Upper lobe of left lung (tissue), 6 donors: ENCODE measurements at places on chromosomes 1 and 21.

DNA sequence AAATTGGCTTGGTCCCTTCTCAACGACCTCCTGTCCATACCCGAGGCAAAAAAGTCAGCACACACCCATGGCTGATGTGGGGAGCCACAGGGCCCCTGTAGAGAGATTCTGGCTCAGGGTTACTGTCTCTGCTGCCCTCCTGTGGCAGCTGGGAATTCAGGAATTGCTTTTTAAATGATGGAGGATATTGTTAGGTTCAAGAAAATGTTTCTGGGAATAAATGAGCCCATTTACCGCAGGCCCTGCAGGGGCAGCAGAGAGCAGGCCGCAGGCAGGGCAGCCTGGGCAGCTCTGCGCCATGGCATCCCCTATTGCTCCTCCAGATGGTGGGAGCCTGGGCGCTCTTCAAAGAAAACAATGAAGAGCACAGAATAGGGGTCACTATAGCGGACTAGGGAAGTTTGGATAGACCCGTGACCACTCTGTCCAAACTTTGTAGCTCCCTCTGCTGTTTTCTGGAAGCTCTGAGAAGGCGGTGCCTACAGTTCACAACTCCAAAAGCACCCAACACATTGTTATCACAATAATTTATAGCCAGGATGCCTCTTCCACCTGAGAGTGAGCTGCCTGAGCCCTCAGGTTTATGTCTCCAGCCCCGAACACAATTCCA lies 201.1 kb downstream of the BACH1 start:
- DNase-seq, result peak; percentile 37

- DNase-seq, result no peak
Measured at GRCh38 chr1:209102531-209102930, 481.0 kb upstream of the CAMK1G start.

DNA sequence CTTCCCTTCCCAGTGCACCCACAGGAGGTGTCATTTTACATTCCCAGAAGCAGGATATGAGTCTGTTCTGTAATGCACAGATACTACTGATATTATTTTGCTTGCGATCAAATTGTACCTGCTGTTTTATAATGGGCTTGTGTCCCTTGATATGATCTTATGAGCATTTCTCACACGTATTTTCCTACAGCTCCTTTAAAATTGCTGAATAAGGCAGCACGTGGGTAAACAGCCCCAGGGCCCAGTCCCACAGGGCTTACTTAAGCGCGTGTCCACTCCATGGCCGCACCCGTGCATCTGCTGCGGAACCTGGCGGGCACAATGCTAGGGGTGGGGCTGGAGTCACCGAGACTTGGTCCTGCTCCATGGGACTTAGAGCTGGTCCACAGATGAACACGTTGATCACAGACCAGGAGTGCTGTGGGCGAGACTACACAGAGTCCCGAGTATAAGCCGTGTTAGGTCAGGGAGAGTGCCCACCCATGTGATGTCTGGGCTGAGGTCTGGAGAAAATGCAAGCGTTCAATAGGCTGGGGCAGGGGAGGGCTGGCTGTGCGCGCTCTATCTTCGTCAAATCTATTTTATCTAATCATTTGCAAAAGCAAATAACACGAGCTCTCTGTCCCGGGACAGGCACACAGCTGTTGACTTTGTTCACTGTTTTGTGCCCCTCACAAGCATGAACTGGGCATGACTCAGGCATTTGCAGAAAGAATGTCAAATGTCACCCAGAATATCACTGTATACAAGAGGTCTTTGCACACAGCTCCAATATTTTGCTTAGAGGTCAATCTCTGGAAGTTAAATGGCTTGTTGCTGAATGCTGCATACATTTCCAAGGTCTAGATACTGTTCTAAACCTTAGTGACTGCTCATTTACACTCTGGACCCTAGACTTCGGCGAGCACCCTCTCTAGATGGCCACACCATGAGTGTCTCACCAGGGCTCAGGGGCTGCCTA lies 119.3 kb downstream of the CRYAA start:
- peak; percentile 49 for DNase-seq

DNA sequence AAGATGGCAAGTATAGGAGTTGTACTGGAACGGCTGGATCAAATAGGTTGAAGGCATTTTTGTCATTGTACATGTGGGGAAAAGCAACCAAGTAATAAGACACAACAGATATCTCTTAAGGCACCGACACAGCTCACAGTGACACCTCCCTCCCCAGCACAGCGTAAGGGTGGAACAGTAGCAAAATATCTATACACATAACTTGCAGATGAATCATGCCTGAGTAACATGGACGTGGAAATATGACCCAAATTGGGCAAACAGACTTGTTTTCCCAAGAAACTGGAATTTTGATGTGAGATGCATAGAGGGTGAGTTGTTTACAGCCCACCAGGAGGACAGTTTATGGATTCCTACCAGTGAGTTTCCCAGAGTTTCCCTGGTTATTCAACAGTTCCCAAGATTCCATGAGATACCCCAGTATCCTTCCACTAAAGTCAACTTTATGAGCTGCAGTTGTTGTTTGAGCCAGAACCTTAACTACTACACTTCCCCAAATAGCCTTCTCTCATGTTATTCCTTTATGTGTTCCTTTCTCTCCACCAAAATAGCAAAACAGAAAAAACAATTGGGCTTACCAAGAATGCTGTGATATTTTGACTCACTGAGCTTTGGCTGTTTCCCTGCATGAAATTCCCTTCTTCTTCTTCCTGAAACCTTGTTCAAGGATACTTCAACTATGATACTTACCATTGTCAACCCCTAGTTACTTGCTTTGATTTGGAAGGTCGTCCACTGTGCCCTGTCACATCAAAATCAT lies 7.1 kb upstream of the DR1 start:
- no peak for DNase-seq

DNA sequence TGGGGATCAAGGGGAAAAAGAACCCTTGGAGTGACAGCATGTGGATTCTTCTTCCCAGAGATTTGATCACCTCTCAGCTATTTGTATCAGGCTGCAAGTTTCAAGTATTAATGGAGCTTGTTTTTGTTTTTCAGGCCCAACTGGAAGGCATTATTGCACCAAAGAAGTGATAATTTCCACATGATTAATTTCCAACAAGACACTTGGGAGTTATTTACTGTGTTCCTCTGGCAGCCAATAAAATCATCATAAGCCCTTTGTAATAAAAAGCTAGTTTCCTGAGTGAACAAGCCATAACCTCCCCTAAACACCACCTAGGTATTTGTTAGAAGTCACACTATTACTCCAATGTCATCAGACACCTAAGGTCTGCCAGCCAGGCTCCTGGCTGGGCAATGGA lies 8.2 kb downstream of the DNALI1 start:
- no peak for DNase-seq

- no peak for DNase-seq
Measured at GRCh38 chr1:160405331-160405877, 5.0 kb downstream of the VANGL2 start.

- DNase-seq, result no peak
Measured at GRCh38 chr1:182807907-182808306, 18.3 kb downstream of the NPL start.

DNA sequence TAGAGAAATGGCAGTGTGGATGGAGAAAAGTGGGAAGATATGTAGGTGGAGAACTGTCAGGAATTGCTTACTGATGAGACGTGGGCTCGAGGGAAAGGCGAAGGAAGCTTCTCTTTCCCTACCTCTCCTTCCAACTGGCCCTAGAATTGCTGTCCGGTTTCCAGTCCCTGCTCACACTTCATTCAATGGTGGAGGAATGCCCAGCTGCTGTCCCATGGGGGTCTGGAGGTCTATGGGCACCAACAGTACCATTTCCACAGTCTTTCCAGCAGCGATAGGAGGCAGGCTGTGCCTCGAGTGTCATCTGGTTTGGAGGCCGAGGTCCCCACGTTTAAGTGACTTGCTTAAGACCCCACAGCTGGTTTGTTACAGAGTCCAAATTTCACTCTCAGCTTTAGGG lies 31.5 kb upstream of the CD1D start:
- no peak for DNase-seq

- no peak for DNase-seq
Measured at GRCh38 chr1:150162582-150162861, 12.8 kb downstream of the PLEKHO1 start.

DNA sequence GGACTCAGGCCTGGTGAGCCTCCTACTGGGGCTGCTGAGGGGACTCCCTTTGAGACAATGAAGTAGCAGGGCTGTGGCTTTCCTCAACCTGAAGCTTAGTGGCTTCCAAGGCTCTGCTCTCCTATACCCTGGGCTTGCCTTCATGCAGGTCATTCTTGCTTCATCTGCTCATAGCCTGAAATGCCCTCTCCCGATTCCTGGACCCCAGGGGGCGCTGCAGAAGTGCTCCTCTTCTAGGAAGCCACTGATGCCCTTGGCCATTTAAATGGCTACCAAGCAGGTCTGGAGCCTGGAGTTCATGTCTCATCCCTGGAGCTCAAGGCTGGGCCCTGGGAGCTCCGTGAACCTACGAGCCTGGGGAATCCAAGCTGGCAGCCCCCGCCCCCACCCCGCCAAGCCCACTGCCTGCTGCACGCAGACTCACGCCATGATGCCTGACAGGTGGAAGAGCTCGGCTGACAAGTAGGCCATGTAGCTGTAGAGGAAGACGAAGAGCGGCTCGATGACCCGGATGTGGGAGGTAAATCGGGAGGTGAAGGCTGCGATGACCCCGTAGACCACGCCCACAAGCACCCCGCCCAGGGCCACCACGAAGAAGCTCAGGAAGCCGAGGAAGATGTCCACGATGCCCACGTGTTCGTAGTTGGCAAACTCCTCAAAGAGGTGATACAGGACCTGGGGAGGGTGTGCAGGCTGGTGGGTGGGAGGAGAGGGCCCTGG lies 45.7 kb downstream of the SLC9A1 start:
- DNase-seq, result no peak

DNA sequence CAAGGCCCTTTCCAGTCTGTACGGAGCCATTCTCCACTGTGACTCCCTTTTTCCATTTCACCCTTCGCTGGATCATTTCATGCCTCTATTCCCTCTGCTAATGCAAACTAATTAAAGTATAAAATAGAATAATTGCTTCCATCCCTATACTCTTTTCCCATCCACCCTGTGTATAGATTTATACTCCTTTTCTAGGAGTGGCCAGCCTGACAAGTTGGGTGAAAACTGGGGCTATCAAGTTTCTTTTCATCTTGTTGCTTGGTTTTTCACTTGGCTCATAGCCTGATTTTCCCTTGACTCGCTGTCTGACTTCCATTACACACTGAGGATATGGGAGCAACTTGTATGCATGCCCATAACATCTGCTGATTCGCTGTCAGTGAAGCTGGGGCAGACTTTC lies 107.0 kb downstream of the PLXNA2 start:
- no peak for DNase-seq

DNA sequence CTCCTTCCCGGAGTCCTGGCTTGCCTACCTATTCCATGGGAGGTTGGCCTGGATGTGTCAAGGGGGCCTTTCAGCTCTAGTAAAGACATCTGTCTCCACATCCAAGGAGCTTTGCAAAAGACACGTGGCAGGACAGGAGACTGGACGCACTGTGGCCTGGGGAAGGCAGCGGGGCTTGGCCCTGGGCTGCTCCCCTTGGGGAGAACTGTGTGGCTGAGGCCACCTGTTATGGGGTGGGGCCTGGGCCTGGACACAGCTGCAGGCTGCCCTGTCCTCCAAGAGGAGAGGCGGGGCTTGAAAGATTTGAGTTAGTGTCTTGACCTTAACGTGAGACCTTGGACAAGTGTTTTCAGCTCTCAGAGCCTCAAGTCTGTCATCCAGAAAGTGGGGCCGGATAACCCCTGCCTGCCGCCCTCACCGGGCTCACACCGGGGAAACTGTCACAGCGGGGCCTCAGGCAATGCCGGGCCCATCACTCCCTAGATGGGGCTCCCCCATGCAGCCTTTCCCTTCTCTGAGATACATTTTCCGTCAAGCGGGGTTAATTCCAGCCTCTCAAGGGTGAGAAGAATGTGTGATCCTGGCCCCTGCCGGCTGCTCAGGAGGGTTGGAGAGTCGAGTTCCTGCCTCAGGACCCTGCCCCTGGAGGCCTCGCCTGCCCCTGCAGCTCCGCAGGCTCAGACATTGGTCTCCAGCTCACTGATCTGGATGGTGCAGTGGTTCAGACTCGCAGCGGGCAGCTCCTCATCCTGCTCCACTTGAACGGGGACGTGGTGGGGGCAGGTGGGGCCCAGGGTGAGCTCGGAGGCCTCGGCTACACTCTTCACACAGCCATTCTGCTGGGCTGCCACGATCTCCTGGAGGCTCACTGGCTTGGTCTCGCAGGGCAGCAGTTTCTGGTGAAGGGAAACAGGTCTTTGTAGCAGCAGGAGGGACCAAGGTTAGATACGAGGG lies 25.6 kb downstream of the PODN start:
- DNase-seq, result peak; percentile 66

GRCh38 chr1:111203681-111204200 lies 3.3 kb upstream of the DENND2D start:
- DNase-seq, result peak; percentile 96

DNA sequence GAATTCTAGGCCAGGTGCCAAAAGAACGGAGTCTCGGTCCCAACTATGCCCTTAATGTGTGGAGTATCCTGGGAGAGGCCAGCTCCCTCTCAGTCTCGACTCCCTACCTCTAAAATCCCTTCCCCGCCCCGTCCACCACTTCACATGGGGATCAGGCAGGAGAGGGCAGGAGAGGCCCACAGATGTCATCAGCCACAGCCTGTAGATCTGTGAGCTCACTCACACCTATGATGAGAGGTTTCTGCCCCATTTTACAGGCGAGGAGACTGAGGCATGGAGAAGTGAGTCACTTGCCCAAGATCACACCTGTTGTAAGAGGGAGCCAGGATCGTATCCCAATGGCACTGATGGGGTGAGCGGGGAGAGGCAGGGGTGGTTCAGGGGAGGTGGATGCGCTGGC lies 20.4 kb upstream of the EPHA8 start:
- DNase-seq, result no peak

GRCh38 chr21:30306884-30307283 lies 13.2 kb downstream of the KRTAP26-1 start:
- no peak for DNase-seq

DNA sequence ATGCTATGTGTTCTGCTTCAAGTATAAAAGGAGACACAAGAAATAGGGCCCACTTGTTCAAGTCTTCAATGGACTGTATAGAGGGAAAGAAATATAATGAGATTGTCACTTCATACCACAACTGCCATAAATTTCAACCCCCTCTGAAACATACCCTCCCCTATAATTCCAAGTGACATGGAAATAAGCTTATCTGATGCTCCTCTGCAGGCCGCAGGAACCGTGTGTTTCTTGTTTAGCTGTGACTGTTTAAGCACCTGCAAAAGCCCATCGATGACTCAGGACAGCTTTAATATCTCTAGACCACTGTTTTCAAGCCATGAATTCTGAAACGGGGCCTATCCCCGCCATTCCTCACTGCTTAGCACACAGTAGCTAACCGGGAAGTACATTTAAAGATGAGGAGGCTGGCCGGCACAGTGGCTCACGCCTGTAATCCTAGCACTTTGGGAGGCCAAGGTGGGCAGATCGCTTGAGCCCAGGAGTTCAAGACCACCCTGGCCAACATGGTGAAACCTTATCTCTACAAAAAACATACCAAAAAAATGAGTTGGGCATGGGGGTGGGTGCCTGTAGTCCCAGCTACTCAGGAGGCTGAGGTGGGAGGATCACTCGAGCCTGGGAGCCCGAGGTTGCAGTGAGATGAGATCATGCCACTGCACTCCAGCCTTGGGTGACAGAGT lies 4.2 kb downstream of the HLCS start:
- no peak for DNase-seq

- no peak for DNase-seq
Measured at GRCh38 chr21:21241391-21241790, 243.2 kb downstream of the NCAM2 start.
